ENCODE measurements at places on chromosomes 5 and 9. TPM values are rescaled to one million over a fixed set of nuclear protein-coding genes. Genes with fewer than 3 reads are reported as not detected.

DNA sequence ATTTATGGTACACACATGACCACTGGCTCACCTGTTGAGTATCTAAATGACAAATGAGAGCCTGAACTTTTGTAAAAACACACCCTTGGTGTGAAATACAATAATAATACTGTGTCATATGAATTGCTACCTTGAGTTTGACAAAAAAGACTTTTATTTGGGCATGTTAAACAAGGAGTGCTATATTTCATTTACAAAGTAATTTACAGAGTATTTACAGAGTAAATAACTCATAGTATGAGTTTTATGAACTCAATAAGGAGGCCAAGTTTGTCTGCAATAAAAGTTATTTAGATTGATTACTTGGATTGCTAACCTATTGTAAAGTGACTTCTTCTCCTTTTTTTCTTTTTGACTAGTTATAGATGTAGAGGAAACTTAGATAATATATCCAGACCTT is 146.0 kb upstream of the NUDT12 start:
- H3K27ac ChIP-seq, result no peak overlapping the region
- no peaks in the 10 kb centered on the region for H3K36me3 ChIP-seq
- DNase-seq, result no peak
- no peaks in the 10 kb centered on the region for H3K4me1 ChIP-seq

DNA sequence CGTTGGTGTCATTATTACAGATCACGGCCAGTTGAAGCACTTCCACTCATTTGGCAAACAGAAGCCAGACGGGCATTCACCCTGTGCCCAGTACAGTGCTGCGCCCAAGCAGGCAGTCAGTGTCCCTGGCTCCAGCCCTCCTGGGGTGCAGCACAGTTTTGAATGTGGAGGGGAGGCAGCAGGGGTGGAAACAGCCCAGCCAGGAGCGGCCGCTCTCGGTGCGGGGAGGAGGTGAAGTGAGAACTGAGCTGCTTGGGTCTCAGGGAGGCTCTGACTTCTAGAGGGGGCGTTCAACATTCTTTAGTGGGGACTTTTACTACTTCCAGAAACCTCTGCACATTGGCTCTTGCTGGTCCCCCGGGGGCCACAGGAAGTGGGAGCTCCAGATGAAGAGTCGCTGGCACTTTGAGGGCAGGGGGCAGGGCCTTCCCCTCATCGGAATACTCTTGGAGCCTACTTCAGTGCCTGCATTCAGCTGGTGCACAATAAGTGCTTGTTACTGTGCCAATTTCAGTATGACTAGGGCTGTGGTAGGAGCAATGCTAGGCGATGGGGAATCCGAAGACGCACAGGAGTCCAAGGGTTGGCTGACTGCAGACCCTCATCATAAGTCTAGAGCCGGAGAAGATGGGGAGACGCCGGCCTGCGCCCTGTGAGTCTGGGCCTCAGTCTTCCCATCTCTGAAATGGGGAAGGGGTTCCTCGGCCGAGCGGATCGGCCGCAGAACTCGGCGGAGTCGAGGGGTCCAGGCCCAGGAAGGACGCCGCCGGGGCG is 492 bp upstream of the NEK6 start:
- peaks cover 61% of the 10 kb centered on the region for H3K4me1 ChIP-seq
- DNase-seq, result peak; percentile 80
- H3K27ac ChIP-seq, result peak overlapping the region; percentile 90
- no peaks in the 10 kb centered on the region for H3K27me3 ChIP-seq
- H3K36me3 ChIP-seq, result no peaks in the 10 kb centered on the region

- no peak overlapping the region for H3K4me3 ChIP-seq
- no peaks in the 10 kb centered on the region for H3K4me1 ChIP-seq
- H3K27me3 ChIP-seq, result no peaks in the 10 kb centered on the region
- H3K27ac ChIP-seq, result no peak overlapping the region
- H3K36me3 ChIP-seq, result no peaks in the 10 kb centered on the region
Measured at GRCh38 chr9:14186096-14186495, 127.8 kb downstream of the NFIB start.

DNA sequence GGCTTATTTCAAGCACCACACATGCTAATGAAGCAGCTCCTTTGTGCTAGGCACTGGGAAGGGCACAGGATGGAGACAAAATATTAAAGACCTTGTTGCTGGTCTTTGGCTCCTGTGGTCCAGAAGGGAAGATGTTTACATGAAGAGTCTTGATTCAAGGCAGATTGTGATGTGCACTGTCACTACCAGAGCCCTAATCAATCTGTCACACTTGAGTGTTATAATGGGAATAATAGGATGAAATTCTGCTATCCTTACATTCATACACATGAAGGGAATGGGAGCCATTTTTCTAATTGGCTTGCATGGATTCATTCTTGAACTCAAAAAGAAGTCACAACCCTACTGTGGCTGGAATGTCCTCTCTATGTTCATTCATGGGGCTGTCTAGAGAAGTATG is 203.0 kb downstream of the SEC61B start:
- no peaks in the 10 kb centered on the region for H3K27me3 ChIP-seq
- no peaks in the 10 kb centered on the region for H3K4me1 ChIP-seq

- no peaks in the 10 kb centered on the region for H3K27me3 ChIP-seq
- H3K36me3 ChIP-seq, result no peaks in the 10 kb centered on the region
- no peak overlapping the region for H3K27ac ChIP-seq
- H3K4me3 ChIP-seq, result no peak overlapping the region
- H3K4me1 ChIP-seq, result peaks cover 9% of the 10 kb centered on the region
- no peak for DNase-seq
Measured at GRCh38 chr5:34511063-34511462, 145.1 kb upstream of the RAI14 start.

DNA sequence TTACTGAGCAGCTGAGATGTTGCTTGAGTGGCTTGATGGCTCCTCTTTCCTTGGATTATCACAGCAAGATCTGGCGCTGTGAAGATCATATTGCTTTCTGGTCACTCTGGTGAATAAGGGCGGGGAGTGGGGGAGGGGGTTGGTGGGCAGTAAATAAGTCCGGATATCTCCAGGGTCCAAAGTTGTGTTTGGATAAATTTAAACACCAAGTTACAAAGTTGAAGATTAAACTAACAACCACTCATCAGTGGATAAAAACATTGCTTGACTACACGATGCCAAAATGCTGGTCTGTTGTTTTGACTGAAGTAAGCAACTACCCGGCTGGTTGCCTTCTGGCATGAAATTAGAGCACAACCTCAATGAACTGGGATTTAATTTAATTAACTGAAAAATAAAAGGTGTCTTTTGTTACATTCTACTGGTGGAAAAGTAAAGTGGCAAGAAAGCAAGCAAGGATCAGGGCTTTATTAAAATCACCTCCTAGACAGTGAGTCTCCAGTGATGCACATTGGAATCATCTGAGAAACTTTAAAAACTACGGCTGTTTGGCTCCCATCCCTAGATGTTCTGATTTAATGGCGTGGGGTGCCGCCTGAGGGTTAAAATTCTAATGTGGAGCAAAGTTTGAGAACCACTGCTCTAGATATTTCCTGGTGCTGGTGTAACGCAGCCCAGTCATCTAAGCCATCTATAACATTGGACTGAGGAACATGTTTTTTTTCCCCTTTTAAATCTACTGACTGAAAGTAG is 86.7 kb upstream of the AGXT2 start:
- no peaks in the 10 kb centered on the region for H3K4me1 ChIP-seq
- no peak overlapping the region for H3K4me3 ChIP-seq
- H3K36me3 ChIP-seq, result no peaks in the 10 kb centered on the region
- DNase-seq, result no peak
- no peak overlapping the region for H3K27ac ChIP-seq

DNA sequence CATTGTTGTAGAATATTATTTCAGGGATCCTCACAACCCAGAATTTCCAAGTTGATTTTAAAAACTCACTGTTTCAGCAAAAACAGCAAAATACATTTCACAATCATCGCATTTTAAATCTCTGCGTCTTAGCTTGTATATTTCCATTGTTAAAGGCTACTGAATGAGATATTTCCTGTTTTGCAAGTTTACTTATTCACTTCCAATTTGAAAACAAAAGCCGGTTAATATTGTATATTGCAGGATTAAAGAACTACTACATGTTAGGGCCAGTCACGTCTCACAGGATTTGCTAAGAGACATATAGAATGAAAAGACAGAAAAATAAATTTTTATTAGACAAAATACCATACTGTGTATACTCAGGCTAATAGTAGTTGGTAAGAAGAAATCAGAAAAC is 395.9 kb upstream of the CDH9 start:
- H3K36me3 ChIP-seq, result no peaks in the 10 kb centered on the region
- no peak for DNase-seq
- H3K4me1 ChIP-seq, result no peaks in the 10 kb centered on the region
- no peak overlapping the region for H3K4me3 ChIP-seq

- no peaks in the 10 kb centered on the region for H3K4me1 ChIP-seq
- no peak overlapping the region for H3K4me3 ChIP-seq
- H3K36me3 ChIP-seq, result no peaks in the 10 kb centered on the region
- DNase-seq, result no peak
Measured at GRCh38 chr5:71891856-71892255, 172.8 kb downstream of the CARTPT start.

DNA sequence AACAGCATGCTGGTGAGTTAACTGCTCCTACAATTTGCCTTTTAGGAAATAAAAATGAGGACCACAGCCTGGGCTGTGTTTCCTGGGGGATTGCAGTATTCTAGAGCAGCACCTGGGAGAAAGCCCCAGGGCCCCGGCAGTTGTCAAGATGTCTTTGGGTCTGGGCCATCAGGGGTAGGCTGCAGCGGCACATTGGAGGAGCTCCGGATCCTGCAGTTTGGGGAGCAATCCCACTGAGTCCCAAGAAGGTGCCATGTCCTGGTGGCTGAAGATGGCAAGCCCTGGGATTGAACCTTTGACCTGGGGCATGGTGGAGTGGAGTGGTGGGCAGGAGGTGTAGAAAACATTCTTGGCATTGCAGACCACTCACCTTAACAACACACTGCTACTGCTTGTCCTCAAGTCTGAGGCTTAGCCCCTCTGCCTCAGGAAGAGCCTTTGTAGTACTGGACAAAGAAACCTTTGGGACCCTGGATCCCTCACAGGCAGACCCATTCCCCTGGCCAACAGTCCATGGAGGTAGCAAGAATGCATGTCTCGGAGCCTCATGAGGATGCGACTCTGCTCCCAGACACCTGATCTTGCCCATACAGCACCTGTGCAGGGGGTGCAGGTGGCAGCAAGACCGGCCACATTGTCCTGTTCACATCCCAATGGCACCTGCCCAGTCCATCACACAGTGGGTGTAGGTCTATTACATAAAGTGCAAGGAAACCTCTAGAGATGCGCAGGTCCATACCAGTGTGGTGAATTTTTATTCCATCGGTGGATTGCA is 159.1 kb upstream of the IRX2 start:
- H3K4me3 ChIP-seq, result no peak overlapping the region
- H3K4me1 ChIP-seq, result no peaks in the 10 kb centered on the region
- no peak overlapping the region for H3K27ac ChIP-seq
- H3K36me3 ChIP-seq, result no peaks in the 10 kb centered on the region

GRCh38 chr5:17255471-17256021 is 38.1 kb downstream of the BASP1 start:
- H3K4me3 ChIP-seq, result no peak overlapping the region
- H3K27me3 ChIP-seq, result no peaks in the 10 kb centered on the region
- no peaks in the 10 kb centered on the region for H3K4me1 ChIP-seq
- H3K27ac ChIP-seq, result peak overlapping the region; percentile 30
- no peak for DNase-seq

DNA sequence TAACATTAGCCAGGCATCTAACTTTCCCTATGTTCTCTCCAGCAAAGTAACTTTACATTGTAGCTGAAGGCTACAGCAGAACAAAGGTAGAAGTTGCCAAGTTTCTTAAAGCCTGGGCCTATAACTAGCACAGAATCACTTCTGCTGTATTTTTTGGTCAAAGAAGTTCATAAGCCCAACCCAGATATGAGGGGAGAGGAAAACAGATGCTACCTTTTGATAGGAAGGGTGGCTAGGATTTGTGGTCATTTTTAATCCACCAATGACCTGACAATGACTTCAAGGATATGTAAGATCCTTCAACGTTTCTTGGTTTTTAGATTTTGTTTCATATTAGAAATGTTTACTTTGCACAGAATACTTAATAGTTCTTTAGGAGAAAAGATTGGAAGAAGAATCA is 64.2 kb upstream of the RANBP3L start:
- DNase-seq, result no peak
- no peaks in the 10 kb centered on the region for H3K27me3 ChIP-seq
- H3K4me3 ChIP-seq, result no peak overlapping the region
- H3K27ac ChIP-seq, result no peak overlapping the region
- H3K36me3 ChIP-seq, result no peaks in the 10 kb centered on the region

- no peaks in the 10 kb centered on the region for H3K27me3 ChIP-seq
- no peak overlapping the region for H3K4me3 ChIP-seq
- no peak overlapping the region for H3K27ac ChIP-seq
- peaks cover 13% of the 10 kb centered on the region for H3K4me1 ChIP-seq
- peaks cover 4% of the 10 kb centered on the region for H3K36me3 ChIP-seq
Measured at GRCh38 chr9:137022662-137023008, 5.4 kb downstream of the ABCA2 start.

The C9orf153 gene
- total RNA-seq, result 1.9 TPM

The IL31RA gene
- total RNA-seq, result not detected

The NUTM2F gene
- not detected for total RNA-seq

The KCTD16 gene
- total RNA-seq, result 0.20 TPM
